Astrocyte of the cerebellum (primary cell): ENCODE measurements at places on chromosomes 2 and 18.

GRCh38 chr2:121570036-121570666, 39.5 kb downstream of the RNU4ATAC start:
- DNase-seq: no peak

DNA sequence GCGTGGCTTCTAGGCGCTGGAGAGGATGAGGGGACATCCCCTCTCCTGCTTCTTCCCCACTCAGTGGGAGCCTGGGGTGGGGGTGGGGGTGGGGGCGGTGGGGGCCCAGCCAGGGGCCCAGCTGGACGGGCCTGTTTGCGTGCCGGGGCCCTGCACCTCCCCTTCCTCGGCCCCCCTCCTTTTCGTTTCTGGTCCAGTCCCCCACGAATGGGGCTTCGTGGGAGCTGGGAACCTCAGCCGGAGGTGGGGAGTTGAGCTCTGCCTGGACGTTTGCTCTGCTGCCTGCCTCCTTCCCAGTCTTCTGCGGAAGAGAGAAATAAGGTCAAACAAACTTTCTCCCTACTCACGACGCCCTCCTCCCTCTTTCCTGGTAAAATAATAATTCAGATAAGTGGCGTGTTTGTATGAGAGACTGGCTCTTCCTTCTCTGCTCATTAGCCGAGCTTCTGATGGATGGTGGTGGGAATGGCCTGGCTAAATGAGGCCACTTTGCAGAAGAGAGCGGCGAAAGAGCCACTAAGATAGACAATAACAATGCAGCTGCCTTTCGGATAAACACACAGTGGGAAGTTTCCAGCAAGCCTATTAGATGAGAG, 782 bp downstream of the MTA3 start:
- DNase-seq: no peak

DNA sequence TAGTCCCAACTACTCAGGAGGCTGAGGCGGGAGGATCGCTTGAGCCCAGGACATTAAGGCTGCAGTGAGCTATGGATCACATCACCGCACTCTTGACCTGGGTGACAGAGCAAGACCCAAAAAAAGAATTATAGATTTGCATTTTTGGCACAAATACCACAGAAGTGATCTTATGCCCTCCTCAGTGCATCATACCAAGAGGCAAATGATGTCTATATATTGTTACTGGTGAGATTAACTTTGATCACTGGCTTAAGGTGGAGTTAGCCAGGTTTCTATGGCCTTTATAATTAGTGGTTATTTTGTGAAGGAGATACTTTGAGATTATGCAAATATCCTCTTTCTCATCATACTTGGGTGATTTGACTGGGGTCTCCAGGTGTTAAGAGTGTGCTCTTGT, 22.1 kb upstream of the CATIP start:
- DNase-seq: no peak

- peak; percentile 29 for DNase-seq
Observed at GRCh38 chr2:198880421-198880820, 577.3 kb downstream of the SATB2 start.

DNA sequence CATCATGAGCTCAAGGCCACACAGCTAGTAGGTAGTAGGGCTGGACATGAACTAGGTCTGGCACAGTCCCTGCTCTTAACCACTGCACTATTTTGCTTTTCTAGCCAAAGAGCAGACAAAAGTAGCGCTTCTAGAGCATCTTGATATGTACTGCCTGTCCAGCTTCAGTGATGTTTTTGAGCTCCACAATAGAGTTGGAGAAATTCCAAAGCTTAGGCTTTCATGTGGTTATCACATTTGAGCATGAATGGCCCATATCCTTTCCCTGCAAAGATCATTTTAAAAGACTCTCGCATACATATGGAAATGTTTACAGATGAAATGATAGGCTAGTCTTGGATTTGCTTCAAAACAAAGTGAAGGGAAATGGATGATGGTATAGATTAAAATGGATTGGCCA, 128.7 kb downstream of the MAP3K20 start:
- peak; percentile 77 for DNase-seq

DNA sequence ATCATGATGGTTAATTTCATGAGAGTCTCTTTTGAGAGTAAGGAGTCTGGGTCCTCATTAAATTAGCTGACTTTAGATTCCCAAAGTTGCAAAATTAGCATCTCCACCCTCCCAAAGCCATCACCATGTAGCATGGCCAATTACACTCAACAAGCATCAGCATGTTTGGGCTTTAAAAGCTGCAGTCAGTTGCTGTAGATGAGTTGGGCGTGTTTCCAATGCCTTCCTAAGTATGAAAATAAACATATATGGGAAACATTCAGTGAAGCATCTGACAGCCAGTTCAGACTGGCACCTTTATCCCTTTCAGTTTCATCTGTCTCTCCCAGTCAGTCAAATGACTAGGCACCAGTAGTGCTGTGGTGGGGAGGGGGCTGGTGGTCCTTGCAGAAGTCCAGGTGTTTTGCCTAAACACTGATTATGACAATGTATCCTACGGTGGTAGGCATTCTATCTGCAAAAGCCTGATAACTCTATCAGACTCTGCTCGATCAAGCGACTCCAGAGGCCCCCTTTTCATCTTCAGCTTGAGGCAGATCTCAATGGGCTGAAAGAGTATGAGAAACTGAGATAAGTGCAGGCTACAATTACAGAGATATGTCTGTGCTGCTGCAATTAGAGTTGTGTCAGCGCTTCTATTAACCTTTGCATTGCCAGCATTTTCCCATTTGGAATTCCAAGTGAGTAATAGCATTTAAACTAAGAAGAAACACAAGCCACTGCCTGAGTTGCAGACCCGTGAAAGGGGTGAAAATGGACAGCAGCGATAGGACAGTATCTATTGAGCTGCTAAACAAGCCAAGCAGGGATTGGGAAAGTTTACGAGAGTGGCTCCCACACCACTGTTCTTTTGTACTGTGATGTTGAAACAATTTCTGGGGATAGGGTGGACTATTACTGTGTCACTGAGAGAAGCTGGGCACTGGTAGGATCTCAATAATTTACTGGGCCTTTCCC, 67.3 kb upstream of the SPOPL start:
- DNase-seq: no peak

- no peak for DNase-seq
Observed at GRCh38 chr2:109102588-109103233, 26.3 kb upstream of the SH3RF3 start.

DNA sequence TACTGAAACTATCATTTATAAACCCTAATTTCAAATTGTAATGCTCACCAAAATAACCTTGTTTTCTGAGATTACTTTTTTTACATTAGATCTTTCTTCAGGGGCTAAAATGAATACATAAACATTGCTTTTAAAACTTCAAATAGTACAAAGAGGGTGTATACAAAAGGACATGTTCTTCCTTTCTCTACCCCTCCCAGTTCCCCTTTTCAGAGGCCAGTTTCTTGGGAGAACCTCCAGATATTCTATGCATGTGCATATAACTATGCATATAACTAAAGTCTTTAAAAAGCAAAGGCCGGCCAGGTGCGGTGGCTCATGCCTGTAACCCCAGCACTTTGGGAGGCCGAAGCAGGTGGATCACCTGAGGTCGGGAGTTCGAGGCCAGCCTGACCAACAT, 10.6 kb upstream of the FAM117B start:
- DNase-seq: no peak

- no peak for DNase-seq
Observed at GRCh38 chr2:204039298-204039838, 102.8 kb downstream of the ICOS start.

DNA sequence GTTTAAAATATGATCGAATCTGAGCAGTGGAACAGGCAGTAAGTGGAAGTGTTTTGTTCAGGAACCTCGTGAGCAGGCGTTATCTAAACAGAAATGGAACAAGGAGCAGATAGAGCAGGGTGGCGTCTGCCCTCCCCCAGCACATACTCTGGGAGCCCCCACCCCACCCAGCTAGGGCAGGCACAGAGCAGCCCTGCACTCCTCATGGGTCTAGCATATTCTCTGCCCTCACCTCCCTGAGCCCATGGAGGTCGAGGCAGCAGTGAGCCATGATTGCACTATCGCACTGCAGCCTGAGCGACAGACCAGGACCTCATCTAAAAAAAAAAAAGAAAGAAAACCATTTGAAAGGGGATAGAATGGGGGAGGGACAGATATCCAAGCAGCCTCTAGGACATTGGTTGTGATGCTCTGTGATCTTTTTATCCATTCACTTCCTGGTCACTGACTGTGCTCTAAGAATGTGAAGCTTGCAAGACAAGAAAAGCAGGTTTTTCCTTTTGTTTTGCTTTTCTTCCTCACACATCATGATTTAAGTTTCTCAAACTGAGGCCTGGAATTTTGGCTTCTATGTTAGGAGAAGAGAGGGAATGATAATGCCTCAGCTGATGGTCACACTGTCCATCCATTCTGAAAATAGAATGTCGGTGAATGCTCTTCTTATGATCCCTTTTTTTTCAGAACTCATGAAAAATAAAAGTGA, 3.1 kb downstream of the MLPH start:
- DNase-seq: no peak

DNA sequence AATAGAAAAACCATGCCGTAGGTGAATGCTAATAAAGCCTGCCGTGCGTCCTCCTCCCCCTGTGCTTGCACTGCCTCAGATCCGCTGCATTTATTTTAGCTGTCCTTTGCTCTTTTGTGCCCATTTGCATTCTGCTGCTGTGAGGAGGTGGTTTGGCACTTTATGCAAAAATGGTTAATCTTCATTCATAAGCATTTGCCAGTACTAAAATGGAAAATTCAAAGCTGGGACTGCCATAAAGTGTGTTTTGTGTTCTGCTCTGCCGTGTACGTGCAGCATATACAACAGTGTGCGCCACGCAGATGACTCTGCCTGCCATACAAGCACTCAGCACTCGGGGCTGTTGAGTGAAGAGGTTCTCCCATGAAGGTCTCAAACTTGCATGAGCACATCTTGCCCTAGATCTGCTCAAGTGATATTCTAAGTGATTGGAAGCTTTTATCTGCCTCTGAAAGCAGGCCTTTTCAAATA, 73.6 kb downstream of the SPATS2L start:
- no peak for DNase-seq

- no peak for DNase-seq
Observed at GRCh38 chr2:149056541-149057255, 18.2 kb downstream of the LYPD6B start.

DNA sequence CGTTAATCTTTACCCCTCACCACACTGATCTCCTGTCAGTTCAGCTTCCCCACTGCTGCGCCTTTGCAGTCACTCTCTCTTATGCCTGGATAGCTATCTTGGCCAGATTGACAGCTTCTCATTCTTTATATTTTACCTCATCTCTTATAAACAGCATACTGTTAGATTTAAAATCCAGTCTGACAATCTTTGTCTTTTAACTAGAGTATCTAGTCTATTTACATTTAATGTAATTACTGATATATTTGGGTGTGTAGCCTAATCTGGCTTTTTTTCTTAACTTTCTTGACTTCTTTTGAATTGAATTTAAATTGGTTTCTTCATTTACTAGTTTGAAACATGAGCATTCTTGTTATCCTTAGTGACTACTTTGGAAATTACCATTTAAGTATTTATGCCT, 225.1 kb downstream of the PRKCE start:
- no peak for DNase-seq

- no peak for DNase-seq
Observed at GRCh38 chr18:68925268-68925667, 127.4 kb downstream of the CCDC102B start.

DNA sequence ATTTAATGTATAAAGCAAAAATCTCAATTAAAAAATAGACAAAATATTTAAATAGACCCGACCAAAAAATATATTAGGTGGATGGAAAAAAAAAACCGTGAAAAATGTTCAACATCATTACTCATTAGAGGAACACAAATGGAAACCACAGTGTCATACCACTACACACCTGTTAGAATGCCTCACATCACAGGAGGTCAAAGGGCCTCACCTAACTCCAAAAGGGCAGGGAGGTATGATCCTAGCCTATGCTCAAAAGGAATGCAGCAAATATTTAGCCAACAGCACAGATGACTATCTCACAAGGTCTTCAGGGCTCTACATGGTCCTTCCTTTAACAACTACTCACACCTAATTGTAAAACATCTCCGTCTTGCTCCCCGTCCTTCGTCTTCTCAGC, 185.5 kb upstream of the SETBP1 start:
- DNase-seq: no peak

DNA sequence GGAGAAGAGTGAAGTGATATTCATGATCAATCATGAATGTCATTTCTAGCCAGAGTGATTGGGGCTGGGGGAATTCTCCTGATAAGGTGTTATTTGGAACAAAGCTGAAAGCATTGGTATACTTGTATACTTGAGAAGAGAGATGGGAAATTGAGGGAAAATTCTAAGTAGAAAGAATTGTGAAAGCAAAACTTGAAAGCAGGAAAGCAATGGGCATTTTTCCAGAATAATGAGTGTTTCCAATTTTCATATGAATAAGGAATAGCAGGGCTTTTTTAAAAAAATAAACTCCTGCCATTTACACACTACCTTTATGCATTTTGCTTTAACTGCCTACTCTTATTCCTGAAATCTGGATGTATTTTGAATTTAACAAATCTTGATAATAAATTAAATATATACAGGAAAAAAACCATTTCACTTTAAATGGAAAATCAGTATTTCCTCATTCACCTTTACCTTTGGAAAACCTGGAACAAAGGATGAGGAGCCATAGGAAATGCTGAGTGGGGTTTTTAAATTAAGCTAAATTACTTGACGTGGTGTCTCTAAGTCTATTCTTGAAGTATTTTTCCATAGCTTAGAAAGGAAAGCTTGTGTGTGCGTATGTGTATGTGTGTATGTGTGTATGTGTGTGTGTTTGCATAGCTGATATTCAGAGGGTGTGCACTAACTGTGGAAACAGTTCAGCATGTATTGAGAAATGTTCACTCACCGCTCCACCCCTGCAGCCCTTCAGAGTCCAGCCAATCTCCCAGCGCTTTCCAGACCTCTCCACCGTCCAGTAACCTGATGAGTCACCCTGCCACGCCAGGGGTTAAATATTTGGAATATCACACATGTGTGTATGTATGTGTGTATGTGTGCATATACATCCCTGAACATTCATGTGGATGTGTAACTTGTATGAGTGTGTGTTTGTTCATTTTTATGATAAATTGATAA, 427.3 kb downstream of the THSD7B start:
- no peak for DNase-seq

- DNase-seq: no peak
Observed at GRCh38 chr18:34991152-34991551, 50.1 kb upstream of the MAPRE2 start.

GRCh38 chr2:110677530-110678456, at the start of gene BUB1:
BUB1 (minus strand) TSS chr2:110678063; CDS start chr2:110677995, 68 bp downstream.
- peak; percentile 94 for DNase-seq

GRCh38 chr2:223815884-223816570, 21.4 kb downstream of the AP1S3 start:
- peak; percentile 85 for DNase-seq

- no peak for DNase-seq
Observed at GRCh38 chr2:88521445-88522073, 69.1 kb upstream of the FOXI3 start.

DNA sequence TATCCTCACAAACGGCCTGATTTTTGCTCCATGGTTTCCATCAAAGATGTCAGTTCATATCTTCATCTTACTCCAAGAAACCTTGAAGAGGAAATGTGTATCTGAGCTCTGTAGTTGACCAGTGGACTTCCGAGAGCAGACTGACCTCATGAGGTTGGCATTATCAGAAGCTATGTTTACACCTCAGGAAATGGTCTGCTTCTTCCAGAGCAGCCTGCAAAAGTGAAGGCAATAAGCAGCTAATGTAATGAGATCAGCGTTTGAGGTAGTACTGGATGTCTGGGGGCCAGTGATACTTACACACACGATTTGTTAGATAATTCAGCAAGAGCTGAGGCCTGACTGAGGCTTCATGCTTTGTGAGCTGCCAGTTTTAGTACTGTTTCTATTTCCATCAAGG, 189.7 kb downstream of the LRRTM1 start:
- DNase-seq: no peak

- DNase-seq: no peak
Observed at GRCh38 chr2:203586696-203587095, 51.6 kb upstream of the RAPH1 start.
